ENCODE measurements at places on chromosomes 1 and 21.
A peak's percentile ranks its signal among the peaks of the same experiment; 100 is the strongest.

DNA sequence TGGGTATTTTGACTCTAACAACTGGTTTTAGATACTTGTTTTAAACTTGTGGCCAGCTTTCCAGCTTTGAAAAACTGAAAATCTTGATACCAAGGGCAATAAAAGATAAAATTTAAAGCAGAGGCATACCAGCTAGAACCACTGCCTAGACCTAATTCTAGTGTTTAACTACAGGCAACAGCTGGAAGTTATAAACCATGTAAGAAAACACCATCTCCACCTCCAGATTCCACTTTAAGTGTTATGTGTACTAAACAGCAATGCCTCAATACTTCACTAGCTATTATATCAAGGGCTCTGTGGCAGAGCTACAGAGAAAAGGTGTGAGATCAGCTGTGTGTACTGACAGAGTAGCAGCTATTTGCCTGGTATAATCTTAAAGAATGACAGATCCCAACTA lies 69.5 kb downstream of the LPAR3 start:
- DNase-seq, result no peak

DNA sequence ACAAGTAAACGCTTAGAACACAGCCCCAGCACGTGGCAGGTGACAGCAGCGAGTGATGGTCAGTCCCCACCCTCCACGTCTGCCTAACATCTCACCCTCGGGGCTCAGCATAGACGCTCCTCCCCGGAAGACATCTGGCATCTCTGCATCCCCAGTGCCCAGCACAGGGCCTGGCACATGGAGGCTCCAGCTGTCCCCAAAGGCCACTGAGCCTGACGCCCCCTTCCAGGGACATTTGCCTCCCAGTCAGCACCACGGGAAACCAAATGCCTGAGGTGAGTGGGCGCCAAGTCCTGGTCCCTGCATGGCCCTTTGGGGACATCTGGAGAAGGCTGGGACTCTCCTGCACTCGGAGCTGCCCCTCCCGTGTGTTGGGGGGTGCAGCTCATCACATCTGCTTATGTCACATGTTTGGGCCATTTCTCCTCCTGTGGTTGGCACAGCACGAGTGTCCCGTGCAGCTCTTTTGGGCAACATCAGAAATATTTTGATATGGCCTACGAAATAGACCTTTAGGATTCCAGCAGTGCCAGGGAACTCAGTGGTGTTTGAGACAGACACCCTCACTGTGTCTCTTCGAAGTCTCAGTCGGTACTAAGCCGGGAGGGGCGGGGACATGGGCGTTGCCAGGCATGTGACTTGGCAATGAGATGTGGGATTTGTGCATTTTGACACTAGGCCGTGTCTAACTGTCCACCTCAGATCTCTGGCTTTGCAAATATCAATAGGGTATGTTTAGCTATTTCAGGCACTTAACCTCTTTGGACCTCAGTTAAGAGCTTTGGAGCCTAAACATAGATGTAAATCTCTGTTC lies 315.0 kb downstream of the PTPRU start:
- DNase-seq, result peak; percentile 78

GRCh38 chr1:30596470-30596869 lies 126.9 kb downstream of the MATN1 start:
- DNase-seq, result peak; percentile 66

GRCh38 chr1:156746728-156747631 lies 4.5 kb downstream of the HDGF start:
- peak; percentile 93 for DNase-seq

DNA sequence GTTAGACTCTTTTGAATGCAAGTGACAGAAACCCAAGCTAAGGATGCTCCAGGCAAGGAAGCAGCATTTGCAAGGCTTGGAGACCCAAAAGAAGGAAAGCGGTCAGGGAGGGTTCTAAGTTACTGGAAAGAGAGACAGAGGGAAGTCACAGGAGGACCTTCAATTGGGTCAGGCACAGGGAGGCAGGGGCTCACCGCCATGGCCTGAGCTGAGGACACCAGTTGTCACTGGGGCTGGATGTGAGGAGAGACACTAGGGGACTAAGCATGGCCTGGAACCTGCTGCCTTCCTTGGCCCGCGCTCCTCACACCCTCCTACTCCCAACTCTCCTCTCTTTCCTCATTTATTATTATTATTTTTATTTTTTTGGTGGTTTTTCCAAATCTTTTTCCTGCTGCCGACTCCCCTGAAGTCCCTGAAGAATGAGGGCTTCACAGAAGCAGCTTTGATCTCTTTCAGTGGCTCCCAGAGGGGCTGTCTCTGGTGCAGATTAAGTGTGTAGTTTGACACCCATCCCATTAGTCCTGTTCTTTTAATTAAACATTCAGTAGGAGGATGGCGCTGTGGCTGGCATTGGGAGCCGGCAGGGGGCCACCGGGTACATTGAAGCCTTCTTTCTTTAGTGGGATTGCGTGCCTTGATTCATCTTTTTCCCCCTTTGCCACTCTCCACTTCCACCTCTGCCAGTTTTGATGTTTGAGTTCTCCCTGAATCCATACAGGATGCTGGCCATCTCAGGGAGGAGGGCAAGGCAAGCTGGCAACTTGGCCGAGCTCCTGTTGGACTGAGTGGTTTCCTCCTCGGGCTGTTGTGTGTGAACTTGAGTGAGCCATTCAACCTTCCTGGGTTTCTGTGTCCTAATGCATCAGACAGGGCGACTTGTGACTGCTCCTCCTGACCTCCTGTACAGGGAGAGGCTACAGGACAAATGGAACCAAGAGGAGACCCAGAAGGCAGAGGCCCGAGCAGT lies 59.3 kb downstream of the MDM4 start:
- peak; percentile 52 for DNase-seq

DNA sequence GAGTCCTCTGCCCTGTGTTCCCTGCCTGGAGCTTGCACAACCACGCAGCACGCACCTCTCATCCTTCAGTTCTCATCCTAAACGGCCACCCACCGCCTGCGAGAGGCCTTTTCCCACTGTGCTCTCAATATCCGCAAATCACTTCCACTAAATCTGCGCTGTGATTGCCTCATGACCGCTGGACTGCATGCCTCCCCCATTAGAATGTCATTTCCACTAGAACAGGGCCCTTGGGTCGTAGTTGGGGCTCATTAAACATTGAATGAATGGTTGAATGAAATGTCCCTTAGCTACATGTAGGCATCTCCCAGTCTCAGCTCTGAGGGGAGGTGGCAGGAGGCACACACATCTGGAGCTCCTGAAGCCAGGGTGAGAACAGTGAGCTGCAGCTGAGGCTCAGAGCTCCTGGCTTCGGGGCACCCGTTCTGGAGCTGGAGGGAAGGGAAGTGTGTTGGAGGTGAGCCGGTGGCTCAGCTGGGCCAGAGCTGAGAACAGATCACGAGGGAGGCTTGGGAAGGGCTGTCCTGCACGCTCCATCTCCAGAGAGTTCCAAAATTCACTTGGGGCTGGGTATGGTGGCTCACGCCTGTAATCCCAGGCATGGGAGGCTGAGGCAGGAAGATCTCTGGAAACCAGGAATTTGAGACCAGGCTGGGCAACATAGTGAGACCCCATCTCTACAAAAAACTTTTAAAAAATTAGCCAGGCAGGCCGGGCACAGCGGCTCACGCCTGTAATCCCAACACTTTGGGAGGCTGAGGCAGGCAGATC lies 30.4 kb downstream of the TMEM201 start:
- DNase-seq, result no peak

- DNase-seq, result peak; percentile 49
Measured at GRCh38 chr21:44549525-44550211, 1.6 kb downstream of the KRTAP10-2 start.

- no peak for DNase-seq
Measured at GRCh38 chr1:31161571-31161970, 78.1 kb downstream of the NKAIN1 start.

GRCh38 chr1:185281245-185281644 lies 35.8 kb downstream of the IVNS1ABP start:
- no peak for DNase-seq

DNA sequence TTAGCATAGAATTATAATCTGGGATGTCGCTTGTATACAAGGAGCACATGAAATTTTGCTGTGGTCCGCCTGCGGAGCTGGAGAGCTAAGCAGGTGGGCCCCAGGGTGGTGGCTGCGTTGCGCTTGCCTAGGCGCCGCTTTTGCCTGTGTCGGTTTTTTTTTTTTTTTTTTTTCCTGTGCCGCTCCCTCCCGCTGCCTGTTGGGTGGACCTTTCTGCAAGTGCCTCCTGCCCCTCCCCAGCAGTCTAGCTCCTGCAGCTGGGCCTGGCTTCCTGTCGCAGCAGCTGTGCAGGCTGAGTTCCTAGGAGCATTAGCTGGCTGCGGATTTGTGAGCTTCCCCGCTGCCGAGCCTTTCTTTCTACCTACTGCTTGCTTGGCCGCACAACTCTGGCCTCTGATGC lies 20.6 kb downstream of the PYHIN1 start:
- no peak for DNase-seq

- DNase-seq, result no peak
Measured at GRCh38 chr21:23712166-23712565, 1895.1 kb downstream of the MRPL39 start.

GRCh38 chr1:153985341-153985912 lies 712 bp downstream of the RAB13 start:
- DNase-seq, result peak; percentile 53

DNA sequence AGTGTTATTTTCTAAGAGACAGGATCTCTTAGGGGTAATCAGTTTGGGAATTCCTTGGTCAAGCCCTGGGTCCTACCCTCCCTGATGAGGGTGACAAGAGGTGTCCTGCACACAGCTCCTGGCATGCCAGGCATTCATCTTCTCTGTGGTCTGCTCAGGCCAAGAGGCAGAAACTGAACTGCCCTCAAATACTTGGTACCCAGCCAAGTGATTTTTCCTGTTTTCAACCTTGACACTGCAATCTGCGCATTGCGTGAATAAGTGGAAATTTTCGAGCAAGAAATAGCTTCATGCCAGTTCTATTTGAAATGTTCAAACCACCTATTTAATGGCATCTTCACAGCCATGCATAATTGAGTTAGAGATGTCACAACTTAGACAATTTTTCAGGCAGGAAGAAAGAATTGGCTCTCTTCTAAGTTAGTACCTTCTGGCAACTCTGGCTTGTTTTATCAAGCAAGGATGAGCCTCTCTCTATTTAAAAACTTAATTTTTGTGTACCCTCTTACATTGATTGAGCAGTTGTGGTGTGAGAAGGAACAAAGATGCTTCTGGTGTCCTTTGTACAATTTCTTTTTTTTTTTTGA lies 27.0 kb downstream of the DNM3 start:
- DNase-seq, result no peak

DNA sequence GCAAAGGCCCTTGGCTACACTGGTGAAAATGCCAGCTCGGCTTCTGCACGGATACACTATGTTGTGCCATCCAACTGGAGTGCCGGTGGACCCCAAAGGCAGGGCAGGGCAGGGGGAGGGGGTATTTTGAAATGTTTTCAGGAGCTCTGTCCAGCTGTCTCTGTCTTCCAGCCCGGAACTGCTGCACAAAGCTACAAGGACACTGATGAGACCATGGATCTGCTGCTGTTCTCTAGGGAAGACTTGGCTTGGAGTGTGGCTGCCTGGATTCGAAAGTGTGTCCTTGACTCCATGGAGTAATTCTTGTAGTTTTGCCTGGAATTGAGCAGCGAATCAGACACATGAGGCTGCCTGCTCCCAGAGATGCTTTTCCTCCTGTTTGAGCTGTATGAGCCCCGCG lies 42.4 kb downstream of the TTC39A start:
- peak; percentile 64 for DNase-seq

- DNase-seq, result no peak
Measured at GRCh38 chr1:104720741-104721140, 971.0 kb downstream of the AMY1C start.

- no peak for DNase-seq
Measured at GRCh38 chr1:167515893-167516321, 2.4 kb downstream of the CD247 start.

DNA sequence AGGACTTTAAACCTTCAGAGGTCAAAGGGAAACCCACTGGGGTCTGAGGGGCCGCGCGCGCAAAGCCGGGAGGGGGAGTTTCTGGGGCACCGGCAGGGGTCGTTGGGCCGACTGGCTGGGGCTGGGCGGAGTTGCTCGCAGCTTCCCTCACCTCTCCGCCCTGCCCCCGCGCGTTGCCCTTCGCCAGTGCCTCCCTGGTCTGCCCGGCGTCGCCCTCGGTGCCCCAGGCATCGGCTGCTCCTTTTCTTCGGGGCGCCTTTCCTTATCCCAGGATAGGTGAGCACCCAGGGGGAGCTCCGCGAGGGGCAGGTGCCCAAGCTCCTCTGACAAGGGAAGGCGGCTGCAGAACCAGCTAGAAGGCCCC lies 390 bp upstream of the NGF start:
- peak; percentile 86 for DNase-seq

DNA sequence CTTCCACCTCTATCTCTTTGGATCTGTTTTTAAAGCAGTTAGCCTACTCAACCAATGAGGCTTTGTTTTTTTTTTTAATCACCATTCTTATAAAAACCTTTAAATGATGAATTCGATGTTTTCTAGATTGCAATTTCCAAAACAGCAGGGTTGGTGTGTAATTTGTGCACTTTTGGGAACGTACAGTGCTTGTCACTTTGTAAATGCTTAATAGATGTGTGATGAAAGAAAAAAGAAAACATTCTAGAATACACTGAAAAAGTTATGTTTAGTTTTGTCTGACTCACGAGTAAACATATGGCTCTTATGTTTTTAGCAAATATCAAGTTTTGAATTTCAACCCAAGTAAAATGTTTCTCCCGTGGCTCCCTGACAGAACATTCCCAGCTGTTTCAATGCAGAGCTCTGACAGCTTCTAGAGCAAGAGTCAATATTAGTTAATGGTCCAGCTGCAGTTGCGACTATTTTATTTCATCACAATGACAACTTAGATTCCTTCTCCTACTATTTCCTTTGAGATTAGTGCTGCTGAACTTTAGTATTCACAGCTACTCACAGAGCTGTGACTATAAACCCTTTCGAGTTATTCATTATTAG lies 362.5 kb upstream of the ADAMTS5 start:
- no peak for DNase-seq

- DNase-seq, result no peak
Measured at GRCh38 chr1:197356723-197357533, 88.9 kb downstream of the CRB1 start.

DNA sequence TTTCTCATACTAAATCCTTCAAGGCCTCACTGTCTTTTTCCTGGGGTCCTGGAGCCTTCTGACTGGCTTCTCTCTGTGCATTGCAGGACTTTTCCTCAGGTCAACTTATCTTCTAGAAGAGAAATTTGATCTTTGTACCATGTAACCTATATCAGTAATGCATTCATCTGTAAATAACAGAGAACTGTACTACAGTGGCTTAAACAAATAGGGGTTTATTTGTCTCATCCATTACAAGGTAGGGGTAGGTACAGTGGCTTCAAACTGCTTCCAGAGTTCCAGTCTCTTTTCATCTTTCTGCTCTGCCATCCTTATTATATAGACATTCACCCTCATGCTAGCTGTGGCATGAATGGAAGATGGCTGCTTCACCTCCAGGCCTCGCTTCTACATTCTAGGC lies 29.5 kb upstream of the GTF2B start:
- no peak for DNase-seq

DNA sequence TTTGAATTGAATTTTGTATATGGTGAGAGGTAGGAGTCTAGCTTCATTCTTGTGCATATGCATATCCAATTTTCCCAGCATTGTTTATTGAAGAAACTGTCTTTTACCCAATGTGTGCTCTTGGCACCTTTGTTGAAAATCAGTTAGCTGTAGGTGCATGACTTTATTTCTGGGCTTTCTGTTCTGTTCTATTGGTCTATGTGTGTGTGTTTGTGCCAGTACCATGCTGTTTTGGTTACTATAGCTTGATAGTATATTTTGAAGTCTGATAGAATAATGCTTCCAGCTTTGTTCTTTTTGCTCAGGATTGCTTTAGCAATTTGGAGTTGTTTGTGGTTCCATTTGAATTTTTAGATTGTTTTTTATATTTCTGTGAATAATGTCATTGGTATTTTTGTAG lies 9.4 kb upstream of the ZMYM1 start:
- no peak for DNase-seq

All from lower leg skin (tissue), 4 donors.